Activated T-cell treated with anti-CD3 and anti-CD28 coated beads for 1 hour (primary cell): ENCODE measurements at places on chromosomes 1 and 21.

DNA sequence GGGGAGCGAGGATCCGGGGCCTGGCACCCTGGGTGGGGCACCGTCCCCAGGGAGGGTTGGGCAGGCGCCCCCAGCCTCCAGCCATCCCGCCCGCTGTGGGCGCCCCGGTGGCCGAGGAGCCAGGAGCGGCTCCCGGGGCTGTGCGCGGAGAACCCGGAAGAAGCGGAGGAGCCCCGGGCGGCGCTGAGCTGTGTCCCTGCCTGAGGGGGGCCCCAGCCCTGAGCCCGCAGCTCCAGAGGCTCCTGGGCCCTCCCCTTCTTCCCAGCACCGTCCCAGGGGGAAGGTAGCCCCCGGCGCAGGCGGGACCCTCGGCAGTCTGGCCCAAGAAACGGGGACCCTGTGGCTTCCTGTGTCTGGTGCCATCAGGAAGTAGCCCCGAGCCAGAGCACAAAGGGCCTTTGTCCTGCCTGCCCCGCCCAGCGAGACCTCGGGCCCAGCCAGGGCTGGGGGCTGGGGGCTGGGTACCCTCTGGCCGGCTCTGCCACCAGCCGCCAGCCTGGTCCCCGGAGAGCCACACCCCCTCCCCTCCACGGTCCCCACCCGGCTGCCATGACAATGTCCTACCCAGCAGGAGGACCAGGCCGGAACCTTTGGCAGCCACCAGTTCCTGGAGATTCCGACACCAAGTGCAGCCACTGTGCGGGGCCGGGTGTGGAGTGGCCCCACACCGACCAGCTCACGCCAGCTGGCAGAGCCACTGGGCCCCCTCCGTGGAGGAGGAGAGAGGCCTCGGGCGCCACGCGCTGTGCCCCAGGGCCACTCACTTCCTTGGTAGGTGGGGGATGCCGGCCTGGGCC, 15.6 kb upstream of the TTLL10 start:
- DNase-seq = no peak

GRCh38 chr1:184051138-184051484, 419 bp upstream of the TSEN15 start:
- DNase-seq = no peak

DNA sequence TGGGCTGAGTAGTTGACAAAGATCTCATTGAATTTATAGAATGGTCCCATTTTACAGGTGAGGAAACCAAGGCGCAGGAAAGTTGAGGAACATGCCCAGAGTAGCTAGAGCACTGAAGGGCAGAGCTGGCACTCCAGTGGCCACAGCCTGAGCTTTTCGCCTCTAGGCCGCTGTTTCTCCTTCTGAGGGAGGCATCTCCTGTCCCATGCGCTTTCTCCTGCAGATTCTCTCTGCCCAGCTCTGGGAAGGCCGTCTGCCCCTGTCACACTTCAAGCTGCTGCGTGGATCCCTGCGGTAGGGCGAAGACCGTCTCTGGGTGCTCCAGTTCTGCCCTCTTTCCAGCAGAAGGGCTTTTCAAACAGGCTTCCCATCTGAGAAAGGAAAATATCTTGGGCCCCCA, 159.9 kb downstream of the ACTL8 start:
- no peak for DNase-seq

GRCh38 chr21:37974081-37974480, 57.8 kb upstream of the KCNJ6 start:
- DNase-seq = no peak

DNA sequence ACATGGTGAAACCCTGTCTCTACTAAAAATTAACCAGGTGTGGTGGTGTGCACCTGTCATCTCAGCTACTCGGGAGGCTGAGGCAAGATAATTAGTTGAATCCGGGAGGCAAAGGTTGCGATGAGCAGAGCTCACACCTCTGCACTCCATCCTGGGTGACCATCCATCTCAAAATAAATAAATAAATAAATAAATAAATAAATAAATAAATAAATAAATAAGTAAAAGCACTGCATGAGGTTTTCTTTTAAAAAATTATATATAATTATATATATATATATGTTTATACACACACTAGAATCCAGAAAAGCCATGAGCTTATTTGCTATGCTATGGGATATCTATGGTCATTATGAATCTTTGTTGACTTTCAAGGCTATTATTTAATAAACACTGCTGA, 2.4 kb downstream of the AMPD1 start:
- no peak for DNase-seq

DNA sequence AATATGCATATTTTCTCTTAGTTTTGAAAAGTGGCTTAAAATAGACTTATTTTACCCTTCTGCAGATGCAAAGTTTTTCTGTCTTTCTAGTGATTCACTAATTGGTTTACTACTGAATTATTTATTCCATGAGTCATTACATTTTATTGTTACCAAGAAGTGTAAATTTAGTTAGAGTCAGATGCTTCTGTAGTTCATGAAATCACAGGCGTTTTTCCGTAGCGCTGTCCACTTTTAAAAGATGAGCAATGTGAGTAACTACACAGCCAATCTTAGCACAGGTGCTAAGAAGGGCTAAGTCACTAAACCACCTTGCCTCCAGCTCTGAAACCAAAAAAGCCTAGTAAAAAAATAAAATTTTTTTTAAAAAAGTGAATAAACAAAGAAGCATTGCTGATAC, 24.7 kb downstream of the RGS13 start:
- DNase-seq = no peak

- DNase-seq = no peak
Observed at GRCh38 chr1:150760013-150760412, 5.6 kb downstream of the CTSS start.

- no peak for DNase-seq
Observed at GRCh38 chr21:36627242-36627641, 71.7 kb upstream of the SIM2 start.

GRCh38 chr1:43772978-43773377, 65.6 kb downstream of the ST3GAL3 start:
- DNase-seq = no peak

DNA sequence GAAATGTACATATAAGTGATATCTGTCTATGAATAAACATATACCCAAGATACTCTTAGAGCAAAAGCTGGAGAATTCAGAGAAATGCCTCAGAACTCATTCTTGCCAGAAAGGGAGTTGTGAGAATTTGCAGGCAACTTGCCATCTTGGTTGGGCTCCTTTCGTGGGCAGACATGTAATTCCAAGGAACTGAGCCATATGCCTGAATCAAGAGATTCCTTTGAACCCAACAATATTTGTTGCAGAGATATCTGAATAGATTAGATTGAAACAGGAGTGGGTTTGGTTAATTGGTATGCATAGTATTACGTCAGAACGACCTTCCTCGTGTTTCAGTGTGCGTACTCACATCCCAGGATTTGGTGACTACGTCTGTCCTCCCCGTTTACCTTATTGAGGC, 67.0 kb downstream of the TGFB2 start:
- no peak for DNase-seq

GRCh38 chr1:202240956-202241355, 47.4 kb downstream of the LGR6 start:
- DNase-seq = no peak

GRCh38 chr21:37369307-37369854, 2.8 kb downstream of the DYRK1A start:
- DNase-seq = no peak

- DNase-seq = no peak
Observed at GRCh38 chr1:202105571-202106339, 17.0 kb upstream of the GPR37L1 start.

- no peak for DNase-seq
Observed at GRCh38 chr1:157335056-157335455, 196.9 kb upstream of the ETV3 start.
